ENCODE measurements at places on chromosomes 2 and 18.

GRCh38 chr2:231680285-231680991 lies 27.9 kb upstream of the PTMA start:
- no peak for DNase-seq

GRCh38 chr2:51899643-51900042 lies 867.7 kb upstream of the NRXN1 start:
- DNase-seq: no peak

DNA sequence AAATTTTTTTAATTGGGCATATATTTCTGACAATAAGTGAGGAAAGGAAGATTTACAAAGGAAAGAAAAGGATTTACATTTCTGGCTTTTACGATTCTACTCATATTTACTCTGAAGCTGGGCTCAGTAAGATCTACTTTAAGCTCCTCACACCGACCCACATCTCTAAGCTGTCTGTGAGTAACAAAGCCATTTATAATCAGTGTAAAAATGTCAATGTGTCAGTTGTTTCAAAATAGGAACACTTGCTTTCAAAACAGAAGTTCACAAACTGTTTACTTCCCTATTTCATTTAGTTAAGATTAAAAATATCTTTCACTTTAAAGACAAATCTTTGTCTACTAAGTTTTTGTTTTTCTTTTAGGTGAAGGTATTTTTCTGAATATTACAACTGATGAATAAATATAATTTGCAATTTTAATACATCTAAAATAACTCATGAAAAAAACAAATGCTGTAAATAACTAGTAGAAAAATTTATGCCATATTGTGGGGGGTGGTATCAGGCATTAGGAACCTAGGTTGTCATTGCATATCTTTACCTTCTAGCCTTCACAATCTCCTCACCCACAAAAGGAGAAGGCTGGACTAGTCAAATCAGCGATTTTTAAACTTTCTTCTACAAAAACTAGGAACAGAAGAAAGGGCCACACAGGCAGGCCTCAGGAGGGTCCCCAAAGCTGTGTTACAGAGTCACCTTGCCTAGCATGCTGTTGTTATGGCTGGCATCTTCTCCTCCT lies 64.5 kb downstream of the TMEM131 start:
- no peak for DNase-seq

DNA sequence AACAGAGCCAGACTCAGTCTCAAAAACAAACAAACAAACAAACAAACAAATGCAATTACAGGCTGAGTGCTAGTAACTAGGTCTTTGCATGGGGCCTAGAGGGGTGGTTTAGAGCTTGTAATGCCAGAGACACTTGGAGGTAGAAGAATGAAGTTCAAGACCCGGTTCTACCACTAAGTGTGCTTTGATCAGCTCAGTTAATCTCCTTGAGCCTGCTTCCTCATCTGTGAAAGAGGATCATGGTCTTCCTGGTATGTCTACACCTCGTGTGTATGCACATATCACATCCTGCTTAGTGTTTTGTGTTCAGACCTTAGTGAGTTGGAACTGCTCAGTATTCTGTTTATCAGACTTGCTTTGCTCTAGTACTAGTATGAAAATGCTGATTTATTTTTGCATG lies 4.8 kb upstream of the ATP6V1C2 start:
- DNase-seq: no peak

DNA sequence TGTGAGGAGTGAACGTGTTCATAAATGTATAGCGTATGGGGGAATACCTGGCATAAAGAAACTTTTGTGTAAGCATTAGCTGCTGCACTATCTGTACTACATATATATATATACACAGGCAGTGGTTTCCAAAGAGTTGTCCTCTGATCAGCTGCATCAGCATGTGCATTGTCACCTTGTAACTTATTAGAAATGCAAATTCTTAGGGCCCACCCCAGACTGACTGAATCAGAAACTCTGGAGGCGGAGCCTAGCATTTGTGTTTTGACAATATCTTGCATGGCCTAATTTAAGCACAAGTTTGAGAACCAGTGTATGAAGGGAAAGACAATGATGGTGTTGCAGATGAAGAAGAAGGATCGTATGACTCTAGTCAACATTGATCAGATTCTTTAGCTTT lies 299.5 kb downstream of the CCDC102B start:
- no peak for DNase-seq

Measured in activated T-helper 1 cell treated with anti-CD3 and anti-CD28 coated beads, Interleukin-2, amount 50 U/mL, for 16 hours (primary cell).